ENCODE measurements at places on chromosomes 5 and 9.

DNA sequence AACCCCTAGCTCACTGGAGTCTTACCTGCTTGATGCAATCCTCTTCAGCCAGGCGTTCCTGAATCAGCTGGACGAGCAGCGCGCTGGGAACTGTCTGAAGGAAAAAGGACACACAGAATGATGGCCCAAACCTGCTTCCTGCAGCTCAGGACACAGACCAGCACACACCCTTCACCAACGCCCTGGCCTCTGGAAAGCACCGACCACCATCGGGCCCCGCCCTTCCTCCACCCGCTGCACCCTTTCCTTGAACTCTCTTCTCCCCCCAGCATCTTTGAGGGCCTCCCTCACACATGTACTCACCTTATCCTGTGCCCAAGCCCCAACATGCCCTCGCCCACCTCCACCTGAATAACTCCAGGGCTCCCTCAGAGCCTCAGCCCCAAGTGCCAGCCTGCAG lies 23.3 kb downstream of the AK8 start:
- H3K4me3 ChIP-seq = no peak overlapping the region
- H3K36me3 ChIP-seq = no peaks in the 10 kb centered on the region
- no peaks in the 10 kb centered on the region for H3K4me1 ChIP-seq

DNA sequence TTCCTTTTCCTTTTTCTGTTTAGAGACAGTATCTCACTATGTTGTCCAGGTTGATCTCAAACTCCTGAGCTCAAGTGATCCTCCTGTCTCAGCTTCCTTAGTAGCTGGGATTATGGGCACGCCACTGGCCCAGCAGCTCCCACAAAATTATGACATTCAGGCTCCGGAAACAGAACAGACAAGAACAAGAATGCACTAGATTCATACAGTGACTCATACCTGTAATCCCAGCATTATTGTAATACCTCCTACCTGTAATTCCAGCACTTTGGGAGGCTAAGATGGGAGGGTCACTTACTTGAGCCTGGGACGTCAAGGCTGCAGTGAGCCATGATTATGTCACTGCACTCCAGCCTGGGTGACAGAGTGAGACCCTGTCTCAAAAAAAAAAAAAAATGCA lies 26.7 kb upstream of the B4GALT1 start:
- H3K4me1 ChIP-seq = peaks cover 20% of the 10 kb centered on the region
- no peak overlapping the region for H3K27ac ChIP-seq
- no peak for DNase-seq
- no peaks in the 10 kb centered on the region for H3K36me3 ChIP-seq

DNA sequence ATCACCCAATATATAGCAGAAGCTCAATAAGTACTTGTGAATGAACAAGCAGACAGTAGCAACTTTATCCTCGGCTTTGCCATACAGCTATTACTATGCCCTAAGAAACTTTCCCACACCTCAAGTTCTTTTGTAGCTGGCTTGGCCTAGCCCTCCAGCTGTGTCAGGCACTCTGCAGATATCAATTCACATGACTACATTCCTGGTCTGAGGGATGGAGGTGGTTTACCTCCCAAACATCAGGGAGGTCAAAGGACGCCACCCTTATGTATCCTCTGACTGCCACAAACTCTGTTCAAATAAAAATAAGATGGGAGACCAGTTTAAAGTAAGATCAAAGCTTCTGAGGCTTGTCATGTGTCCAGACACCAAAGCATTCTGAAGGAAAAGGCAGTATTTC lies 416.3 kb downstream of the PIK3R1 start:
- H3K36me3 ChIP-seq = no peaks in the 10 kb centered on the region
- H3K4me1 ChIP-seq = peaks cover 5% of the 10 kb centered on the region
- no peaks in the 10 kb centered on the region for H3K27me3 ChIP-seq

- H3K27me3 ChIP-seq = no peaks in the 10 kb centered on the region
- no peak for DNase-seq
- no peak overlapping the region for H3K4me3 ChIP-seq
Measured at GRCh38 chr5:94197970-94198369, 420.4 kb downstream of the KIAA0825 start.

GRCh38 chr9:121282277-121283079 lies 14.5 kb downstream of the GSN start:
- peaks cover 64% of the 10 kb centered on the region for H3K4me1 ChIP-seq
- no peak overlapping the region for H3K4me3 ChIP-seq
- DNase-seq = no peak
- peak overlapping the region; percentile 87 for H3K27ac ChIP-seq
- H3K27me3 ChIP-seq = no peaks in the 10 kb centered on the region

DNA sequence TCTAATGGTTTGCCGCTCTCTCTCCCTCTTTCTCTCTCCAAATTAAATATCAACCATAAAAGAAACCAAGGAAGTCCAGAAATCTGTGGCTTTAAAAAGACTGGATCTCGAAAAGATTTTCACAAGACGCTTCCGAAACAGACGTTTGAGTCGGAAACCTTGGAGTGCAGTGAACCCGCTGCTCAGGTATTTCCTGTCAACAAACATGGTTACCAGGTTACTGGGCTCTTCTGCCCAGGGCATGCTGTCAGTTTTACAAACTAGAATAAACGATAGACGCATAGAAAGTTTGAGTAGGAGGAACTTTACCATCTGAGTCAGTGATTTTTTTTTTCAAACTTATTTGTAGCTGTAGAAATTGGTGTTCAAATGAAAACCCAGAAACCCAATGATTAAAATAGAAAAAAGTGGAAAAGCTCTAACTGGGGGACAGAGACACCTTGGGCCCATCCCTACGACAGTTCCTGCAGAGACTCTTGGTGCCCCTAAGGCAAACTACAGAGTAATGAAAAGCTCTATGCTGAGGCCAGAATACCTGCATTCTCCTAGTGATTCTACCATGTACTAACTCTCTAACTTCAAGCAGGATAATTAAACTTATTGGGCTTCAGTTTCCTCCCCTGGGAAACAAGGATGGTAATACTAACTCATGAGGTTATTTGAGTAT lies 90.0 kb downstream of the DOCK8 start:
- H3K27ac ChIP-seq = peak overlapping the region; percentile 98
- H3K4me3 ChIP-seq = peak overlapping the region; percentile 87
- H3K4me1 ChIP-seq = peaks cover 8% of the 10 kb centered on the region

DNA sequence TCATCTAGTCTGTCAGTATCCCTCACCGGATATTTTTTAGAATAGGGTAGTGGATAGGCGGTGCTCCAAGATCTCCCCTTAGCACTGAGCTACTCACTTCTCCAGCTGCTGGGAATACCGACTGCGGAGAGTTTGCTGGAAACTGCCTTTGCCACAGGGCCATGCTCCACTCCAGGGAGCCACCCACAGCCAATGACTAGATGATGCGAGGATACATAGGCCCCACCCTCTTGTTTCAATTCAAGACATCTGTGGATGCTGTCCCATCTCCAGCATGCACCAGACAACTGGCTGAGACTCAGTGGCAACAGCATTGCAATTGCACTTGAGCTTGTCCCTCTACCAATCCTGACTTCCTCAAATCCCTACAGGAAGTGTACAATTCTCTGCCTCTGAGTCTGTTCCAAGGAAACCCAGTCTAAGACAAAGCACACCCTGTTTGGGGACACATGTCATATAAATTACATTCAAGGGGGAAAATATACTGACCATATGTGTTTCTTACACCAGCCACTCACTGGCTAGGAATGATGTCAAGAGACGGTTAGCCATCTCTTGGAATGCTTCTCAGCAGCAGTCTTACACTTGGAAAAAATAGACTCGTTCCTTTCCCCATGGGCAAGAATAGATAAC lies 312.6 kb upstream of the KIF2A start:
- H3K27me3 ChIP-seq = peaks cover 3% of the 10 kb centered on the region
- H3K4me3 ChIP-seq = no peak overlapping the region
- DNase-seq = no peak
- H3K4me1 ChIP-seq = peaks cover 11% of the 10 kb centered on the region
- H3K27ac ChIP-seq = no peak overlapping the region

DNA sequence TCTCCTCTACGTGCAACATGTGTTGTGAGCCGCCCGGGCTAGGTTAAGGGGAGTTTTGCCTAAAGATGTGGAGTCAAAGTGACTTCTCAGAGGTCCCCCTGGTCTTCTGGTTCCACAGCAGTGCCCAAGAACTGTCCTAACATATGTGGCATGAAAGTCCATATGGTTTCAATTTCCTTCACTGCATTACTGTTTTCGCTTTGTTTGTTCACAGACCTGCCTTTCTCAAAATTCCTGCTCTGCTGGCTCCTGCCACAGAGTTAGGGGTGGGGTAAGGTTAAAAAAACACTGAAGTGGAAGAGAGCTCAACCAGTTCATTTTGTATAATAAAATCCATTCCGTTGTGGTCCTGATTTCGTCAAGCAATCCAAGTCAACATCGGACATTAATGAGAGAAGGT lies 289.4 kb downstream of the DMAC1 start:
- no peaks in the 10 kb centered on the region for H3K36me3 ChIP-seq
- peak overlapping the region; percentile 41 for H3K27ac ChIP-seq
- no peak for DNase-seq
- peaks cover 27% of the 10 kb centered on the region for H3K4me1 ChIP-seq
- H3K4me3 ChIP-seq = peak overlapping the region; percentile 13

- peaks cover 54% of the 10 kb centered on the region for H3K4me1 ChIP-seq
- no peak for DNase-seq
Measured at GRCh38 chr9:86511614-86512360, 157.6 kb upstream of the TUT7 start.

DNA sequence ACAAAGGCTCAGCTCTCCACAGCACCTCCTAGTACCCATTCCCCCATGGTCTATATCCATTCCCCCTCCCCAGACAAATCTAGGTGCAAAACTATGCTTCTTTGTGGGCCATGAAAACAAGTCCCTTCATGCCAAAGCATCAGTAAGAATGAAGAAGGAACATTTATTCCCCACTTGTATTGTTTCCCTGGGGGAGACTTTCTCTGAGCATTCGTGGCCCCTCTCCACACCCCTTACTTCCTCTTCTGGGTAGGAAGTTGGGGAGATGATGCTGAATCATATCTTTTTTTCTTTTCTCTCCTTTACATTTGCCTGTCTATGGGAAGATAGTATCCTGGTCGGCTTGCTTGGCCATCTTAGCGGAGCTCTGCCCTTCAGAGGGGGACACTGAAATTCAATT lies 246.8 kb downstream of the NSG2 start:
- no peaks in the 10 kb centered on the region for H3K4me1 ChIP-seq
- DNase-seq = no peak
- H3K4me3 ChIP-seq = no peak overlapping the region
- no peaks in the 10 kb centered on the region for H3K36me3 ChIP-seq
- H3K27me3 ChIP-seq = peaks cover 10% of the 10 kb centered on the region
- H3K27ac ChIP-seq = no peak overlapping the region

DNA sequence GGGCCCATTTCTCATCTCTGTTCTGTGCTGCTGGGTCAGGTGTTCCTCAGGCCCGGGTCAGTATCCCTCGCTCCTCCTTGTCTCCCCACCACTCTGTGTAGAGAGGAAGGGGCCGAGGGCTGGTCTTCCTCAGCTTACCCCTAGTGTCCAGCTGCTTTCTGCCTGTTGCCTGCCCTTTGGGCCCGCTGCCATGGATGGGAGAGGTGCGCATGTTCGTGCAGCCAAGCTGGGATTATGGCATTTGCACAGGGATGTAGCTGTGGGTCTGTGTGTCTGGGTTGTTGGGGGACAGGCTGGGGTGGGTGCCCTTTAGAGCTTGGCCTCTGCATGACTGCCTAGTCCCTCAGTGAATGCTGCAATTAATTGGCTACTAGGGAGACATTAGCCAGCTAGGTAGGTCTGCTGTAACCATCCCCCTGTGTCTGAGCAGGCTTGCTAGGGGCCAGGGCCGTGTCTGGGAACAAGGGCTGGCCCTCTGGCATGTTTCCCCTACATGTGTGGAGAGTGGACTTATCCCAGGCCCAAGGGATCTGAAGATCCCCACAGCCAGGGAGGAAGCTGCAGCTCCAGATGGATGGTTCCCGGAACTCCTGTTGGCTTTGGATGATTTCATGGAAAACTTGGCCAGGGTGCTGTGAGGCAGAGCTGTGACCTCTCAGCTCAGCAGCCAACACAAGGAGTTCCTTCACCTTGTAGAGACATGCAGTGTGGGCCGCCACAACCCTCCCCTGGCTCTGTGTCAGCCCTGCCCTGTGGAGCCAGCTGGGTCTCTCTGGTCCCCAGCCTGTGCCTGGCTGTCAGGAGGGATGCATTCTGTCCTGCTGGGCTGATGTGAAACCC lies 161.9 kb downstream of the MACROH2A1 start:
- H3K4me3 ChIP-seq = no peak overlapping the region
- H3K36me3 ChIP-seq = no peaks in the 10 kb centered on the region
- no peak overlapping the region for H3K27ac ChIP-seq
- H3K27me3 ChIP-seq = peaks cover 45% of the 10 kb centered on the region
- peak; percentile 60 for DNase-seq

- no peak overlapping the region for H3K4me3 ChIP-seq
- no peak overlapping the region for H3K27ac ChIP-seq
- H3K27me3 ChIP-seq = no peaks in the 10 kb centered on the region
- no peak for DNase-seq
Measured at GRCh38 chr5:150209099-150209635, 19.3 kb downstream of the SLC6A7 start.

DNA sequence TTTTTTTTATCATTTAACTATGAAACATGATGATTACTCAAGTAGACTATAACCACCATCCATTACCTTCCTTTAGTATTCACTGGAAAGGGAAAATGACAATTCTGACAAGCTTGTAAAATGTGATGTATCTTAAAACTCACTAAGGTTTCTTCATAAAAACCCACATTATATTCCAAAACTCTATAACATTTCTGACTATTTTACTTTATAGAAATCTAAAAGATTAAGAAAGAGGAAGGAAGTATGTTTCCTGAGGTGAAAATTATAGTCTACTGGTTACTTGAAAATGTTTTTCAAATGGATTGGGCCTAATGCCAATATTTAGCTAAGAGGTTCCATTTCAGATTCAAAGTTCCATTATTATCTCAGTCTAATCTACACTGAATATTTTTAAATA lies 1982.2 kb upstream of the C9orf72 start:
- H3K4me1 ChIP-seq = no peaks in the 10 kb centered on the region
- no peak for DNase-seq
- no peak overlapping the region for H3K27ac ChIP-seq
- no peaks in the 10 kb centered on the region for H3K36me3 ChIP-seq
- H3K4me3 ChIP-seq = no peak overlapping the region

- peaks cover 15% of the 10 kb centered on the region for H3K36me3 ChIP-seq
- H3K4me1 ChIP-seq = peaks cover 14% of the 10 kb centered on the region
- no peak overlapping the region for H3K27ac ChIP-seq
Measured at GRCh38 chr5:55638051-55638450, 74.1 kb downstream of the SLC38A9 start.

DNA sequence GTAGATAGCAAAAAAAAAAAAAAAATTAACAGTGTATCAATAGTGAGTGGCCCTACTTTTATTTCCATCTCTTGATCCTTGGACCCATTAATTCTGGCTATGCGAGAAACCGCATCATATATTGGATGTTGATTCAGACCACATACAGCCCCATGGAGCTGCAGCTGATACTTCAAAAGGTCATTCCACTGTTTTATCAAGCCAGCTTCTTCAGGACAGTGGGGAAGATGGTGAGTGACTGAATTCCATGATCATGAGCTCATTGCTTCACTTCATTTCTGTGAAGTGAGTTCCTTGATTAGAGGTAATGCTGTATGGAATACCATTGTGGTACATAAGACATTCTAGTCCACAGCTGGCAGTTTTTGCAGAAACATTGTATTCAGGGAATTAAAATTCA lies 222.9 kb upstream of the MEF2C start:
- H3K4me1 ChIP-seq = no peaks in the 10 kb centered on the region
- no peak for DNase-seq
- H3K27ac ChIP-seq = no peak overlapping the region
- peaks cover 3% of the 10 kb centered on the region for H3K27me3 ChIP-seq

All from type B pancreatic cell (in vitro differentiated cells).